Small intestine (tissue), 16 donors: ENCODE measurements at places on chromosomes 2 and 18. TPM values are rescaled to one million over a fixed set of nuclear protein-coding genes. Genes with fewer than 3 reads are reported as not detected.

DNA sequence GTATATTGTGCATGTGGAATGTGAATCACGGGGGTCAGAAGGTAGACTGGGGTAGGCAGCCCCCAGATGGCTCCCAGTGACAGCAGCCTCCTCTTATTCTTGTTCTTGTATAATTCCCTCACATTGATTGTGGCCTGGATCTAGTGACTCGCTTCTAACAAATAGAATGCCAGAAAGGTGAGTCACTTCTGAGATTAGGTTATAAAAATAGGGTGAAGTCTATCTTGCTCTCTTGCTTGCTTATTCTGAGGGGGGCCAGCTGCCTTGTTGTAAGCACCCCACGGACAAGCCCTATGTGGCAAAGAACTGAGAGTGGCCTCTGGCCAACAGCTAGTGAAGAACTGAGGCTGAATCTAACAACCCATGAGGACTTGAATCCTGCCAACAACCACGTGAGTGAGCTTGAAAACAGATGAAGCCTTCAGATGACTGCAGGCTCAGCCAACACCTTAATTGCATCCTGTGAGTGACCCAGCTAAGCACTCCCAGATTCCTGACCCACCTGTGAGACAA, 15.6 kb upstream of the RMND5A start:
- peaks cover 3% of the 10 kb centered on the region for H3K4me1 ChIP-seq
- H3K27ac ChIP-seq: peak overlapping the region; percentile 97
- no peaks in the 10 kb centered on the region for H3K27me3 ChIP-seq
- H3K4me3 ChIP-seq: no peak overlapping the region
- H3K36me3 ChIP-seq: no peaks in the 10 kb centered on the region
- DNase-seq: peak; percentile 95

- no peak for DNase-seq
- H3K27ac ChIP-seq: no peak overlapping the region
- no peaks in the 10 kb centered on the region for H3K27me3 ChIP-seq
These were observed 834.2 kb upstream of the GCFC2 start for GRCh38 chr2:76544901-76545300.

GRCh38 chr2:206614811-206615210, 27.5 kb upstream of the FAM237A start:
- no peak overlapping the region for H3K4me3 ChIP-seq
- H3K27me3 ChIP-seq: no peaks in the 10 kb centered on the region
- DNase-seq: no peak
- no peaks in the 10 kb centered on the region for H3K4me1 ChIP-seq
- no peaks in the 10 kb centered on the region for H3K36me3 ChIP-seq

- DNase-seq: no peak
- H3K4me1 ChIP-seq: no peaks in the 10 kb centered on the region
- no peak overlapping the region for H3K27ac ChIP-seq
- H3K27me3 ChIP-seq: no peaks in the 10 kb centered on the region
- H3K4me3 ChIP-seq: no peak overlapping the region
These were observed 562.1 kb upstream of the FANCL start for GRCh38 chr2:58803192-58803591.

DNA sequence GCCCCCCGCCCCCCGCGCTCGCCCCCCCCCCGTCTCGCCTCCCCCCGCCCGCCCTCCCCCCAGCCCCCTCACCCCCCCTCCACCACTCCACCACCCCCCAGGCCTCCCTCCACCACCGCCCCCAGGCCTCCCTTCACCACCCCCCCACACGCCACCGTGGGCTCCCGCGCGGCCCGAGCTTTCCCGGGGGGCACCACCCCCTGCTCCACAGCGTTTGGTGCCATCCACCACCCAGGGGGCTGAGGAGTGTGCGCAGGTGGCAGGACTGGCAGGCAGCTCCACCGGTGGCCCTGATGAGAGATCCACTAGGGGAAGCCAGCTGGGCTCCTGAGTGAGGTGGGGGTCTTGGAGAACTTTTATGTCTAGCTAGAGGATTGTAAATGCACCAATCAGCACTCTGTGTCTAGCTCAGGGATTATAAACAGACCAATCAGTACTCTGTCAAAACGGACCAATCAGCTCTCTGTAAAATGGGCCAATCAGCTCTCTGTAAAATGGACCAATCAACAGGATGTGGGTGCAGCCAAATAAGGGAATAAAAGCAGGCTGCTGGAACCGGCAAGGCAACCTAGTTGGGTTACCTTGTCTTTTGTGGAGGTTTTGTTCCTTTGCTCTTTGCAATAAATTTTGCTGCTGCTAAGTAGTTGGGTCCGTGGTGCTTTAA, 43.0 kb upstream of the ITSN2 start:
- H3K4me1 ChIP-seq: no peaks in the 10 kb centered on the region
- DNase-seq: no peak
- H3K27ac ChIP-seq: no peak overlapping the region

DNA sequence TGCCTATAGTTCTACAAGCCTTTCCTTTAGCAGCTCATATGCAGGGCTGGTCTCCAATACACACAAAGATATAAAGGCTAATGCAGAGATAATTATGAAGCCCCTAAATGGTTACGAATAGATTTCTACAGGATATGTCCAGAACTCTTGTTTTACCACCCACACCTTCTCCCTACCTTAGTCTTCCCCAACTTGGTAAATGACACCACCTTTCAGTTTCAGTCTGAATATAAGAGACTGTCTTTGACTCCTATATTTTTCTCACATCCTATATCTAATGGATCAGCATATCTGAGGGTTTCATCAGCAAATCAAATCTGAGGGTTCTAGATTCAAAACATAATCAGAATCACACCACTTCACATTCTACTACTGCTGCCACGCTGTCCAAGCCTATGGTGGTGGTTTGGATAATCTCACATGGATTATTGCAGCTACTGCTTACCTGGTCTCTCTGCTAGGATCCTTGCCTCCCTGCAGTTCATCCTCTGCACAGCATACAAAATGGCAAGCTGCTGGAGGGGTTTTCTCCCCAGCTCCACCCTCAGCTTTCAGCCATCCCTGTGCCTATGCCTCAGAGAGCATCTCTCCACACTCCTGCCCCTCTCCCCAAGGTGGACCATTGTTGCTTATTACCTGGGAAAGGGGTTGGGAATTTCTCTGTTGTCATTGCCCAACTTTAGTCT, 178.0 kb upstream of the SPOPL start:
- no peaks in the 10 kb centered on the region for H3K4me1 ChIP-seq
- no peak overlapping the region for H3K4me3 ChIP-seq
- H3K27ac ChIP-seq: no peak overlapping the region
- H3K36me3 ChIP-seq: no peaks in the 10 kb centered on the region

GRCh38 chr2:120993661-120994060, 258.0 kb downstream of the GLI2 start:
- peaks cover 1% of the 10 kb centered on the region for H3K27me3 ChIP-seq
- no peak overlapping the region for H3K27ac ChIP-seq
- H3K4me3 ChIP-seq: no peak overlapping the region
- DNase-seq: no peak
- H3K4me1 ChIP-seq: no peaks in the 10 kb centered on the region
- H3K36me3 ChIP-seq: no peaks in the 10 kb centered on the region

- DNase-seq: no peak
- H3K27me3 ChIP-seq: no peaks in the 10 kb centered on the region
- H3K4me1 ChIP-seq: no peaks in the 10 kb centered on the region
These were observed 539.3 kb downstream of the TNS1 start for GRCh38 chr2:217463402-217464075.

DNA sequence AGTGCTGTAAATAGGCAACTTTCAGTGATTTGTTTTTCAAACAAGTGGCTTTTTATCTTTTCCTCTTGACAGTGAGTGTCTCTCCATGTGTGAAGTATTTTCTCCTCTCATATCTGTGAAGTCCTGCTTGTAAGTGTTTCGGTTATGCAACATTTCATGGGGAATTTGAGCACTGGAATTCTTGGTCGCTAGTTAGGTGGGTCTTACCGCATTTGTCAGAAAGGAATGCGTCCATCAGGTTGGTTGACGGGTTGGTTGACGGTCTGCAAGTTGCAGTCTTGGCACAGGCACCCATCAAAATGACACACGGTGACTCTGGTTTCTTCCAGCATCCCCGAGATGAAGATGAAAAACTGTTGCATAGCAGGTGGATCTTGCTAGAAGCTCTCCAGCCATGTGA, 109.8 kb downstream of the AGAP1 start:
- no peaks in the 10 kb centered on the region for H3K4me1 ChIP-seq
- H3K27me3 ChIP-seq: no peaks in the 10 kb centered on the region
- DNase-seq: no peak
- no peaks in the 10 kb centered on the region for H3K36me3 ChIP-seq
- H3K4me3 ChIP-seq: no peak overlapping the region
- H3K27ac ChIP-seq: no peak overlapping the region

DNA sequence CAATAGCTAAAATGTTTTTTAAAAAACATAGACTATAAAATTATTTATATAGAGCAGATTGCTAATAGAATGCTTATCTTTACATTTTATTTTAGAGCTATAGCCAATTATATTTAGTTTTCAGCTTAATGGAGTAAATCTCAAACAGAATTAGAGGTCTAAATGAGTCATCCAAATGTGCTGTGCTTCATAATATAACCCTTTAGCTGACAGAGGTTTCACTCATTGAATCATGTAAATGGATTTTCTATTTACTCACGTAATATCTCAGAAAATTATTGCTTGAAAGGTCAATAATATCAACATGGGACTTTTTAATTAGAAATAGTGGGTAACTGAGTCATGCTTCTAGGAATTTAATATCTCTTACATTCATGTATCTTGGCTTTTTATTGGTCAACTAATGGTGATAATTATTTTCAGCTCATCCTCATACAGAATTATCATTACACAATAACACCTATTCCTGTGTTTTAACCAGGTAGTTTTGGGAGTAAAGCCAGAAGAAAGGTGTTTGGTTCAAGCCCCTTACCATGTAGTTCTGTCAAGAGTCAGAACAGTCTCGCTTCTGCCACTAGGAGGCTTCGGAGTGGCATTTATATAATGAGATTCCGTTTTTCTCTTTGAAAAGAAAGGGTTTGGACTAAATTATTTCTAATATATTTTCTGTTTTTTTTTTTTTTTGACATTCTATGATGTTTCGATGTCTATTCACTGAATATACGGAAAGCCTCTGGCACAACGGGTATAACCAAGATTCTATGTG, 217.6 kb downstream of the CDH7 start:
- no peak for DNase-seq
- H3K27me3 ChIP-seq: no peaks in the 10 kb centered on the region

DNA sequence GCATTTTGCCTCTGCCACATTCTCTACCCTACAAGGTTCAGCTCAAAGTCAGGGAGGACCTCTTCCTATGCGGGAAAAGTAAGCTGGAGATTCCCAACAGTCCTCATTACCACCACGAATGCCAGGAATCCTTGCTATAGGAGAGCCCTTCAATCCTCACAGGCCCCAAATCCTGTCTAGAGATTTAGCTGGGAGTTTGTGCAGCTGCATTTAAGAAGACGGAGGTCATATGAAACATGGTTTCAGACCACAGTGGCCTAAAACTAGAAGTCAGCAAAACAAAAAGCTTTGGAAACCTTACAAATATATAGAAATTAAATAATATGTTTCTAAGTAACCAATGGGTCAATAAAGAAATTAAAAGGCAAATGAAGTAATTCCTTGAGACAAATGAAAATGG, 415.3 kb upstream of the SETBP1 start:
- H3K36me3 ChIP-seq: no peaks in the 10 kb centered on the region
- H3K27ac ChIP-seq: no peak overlapping the region
- H3K4me1 ChIP-seq: no peaks in the 10 kb centered on the region
- no peak overlapping the region for H3K4me3 ChIP-seq
- no peaks in the 10 kb centered on the region for H3K27me3 ChIP-seq

DNA sequence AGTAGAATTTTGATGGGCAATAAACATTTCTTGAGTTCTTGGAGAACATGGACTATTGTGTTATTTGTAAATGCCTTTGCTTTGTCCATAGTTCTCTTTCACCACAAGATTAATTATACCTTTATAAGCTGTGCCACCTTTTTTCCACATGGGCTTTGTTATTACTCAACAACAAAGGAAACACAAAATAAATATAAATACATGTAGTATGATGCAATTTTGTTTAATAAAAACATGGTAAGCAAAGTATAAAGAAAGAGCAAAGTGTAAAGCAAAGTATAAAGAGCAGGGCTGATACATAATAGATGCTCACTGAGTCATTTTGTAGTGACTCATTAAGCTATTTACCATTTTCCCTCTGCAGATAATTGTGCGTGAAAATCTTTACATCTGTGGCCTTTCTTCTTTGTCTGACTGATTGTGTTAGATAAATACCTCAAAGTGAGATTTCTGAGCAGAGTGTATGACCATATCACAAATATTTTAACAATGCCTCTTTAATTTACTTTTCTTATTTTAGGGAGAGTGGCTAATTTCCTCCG, 80.9 kb downstream of the CERS6 start:
- no peak overlapping the region for H3K4me3 ChIP-seq
- no peak overlapping the region for H3K27ac ChIP-seq
- H3K36me3 ChIP-seq: no peaks in the 10 kb centered on the region

GRCh38 chr18:3683483-3683882, 233.5 kb downstream of the TGIF1 start:
- H3K4me3 ChIP-seq: no peak overlapping the region
- H3K4me1 ChIP-seq: no peaks in the 10 kb centered on the region
- H3K36me3 ChIP-seq: no peaks in the 10 kb centered on the region
- no peak overlapping the region for H3K27ac ChIP-seq

DNA sequence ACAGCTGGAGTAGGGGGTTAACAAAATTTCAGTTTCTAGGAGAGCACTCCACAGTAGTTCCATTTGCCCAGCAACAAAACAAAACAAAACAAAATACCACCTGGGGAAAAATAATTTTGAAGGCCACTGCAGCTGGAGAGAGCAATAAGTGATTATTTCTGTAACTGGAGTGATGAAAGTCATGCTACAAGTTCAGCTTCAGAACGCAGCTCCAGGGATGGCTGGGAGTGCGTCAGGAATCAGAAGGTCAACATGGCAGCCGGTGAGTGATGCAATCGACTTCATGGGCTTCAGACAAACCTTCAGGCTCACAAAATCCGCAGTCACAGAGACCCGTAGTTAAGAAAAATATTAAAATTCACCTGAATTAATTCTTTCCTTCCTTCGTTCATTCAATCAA, 41.0 kb downstream of the ABHD3 start:
- peaks cover 4% of the 10 kb centered on the region for H3K36me3 ChIP-seq
- no peak for DNase-seq
- H3K4me1 ChIP-seq: no peaks in the 10 kb centered on the region
- H3K27me3 ChIP-seq: no peaks in the 10 kb centered on the region

Gene KCNF1
- not detected for polyA plus RNA-seq

Gene SYT4
- not detected for polyA plus RNA-seq

Gene MYO5B
- polyA plus RNA-seq: 185 TPM

Gene RAD51AP2
- 0.03 TPM for polyA plus RNA-seq

Gene IL36G
- not detected for polyA plus RNA-seq

Gene REG3A
- polyA plus RNA-seq: 1.5 TPM

Gene CD226
- 1.6 TPM for polyA plus RNA-seq

Gene SCG2
- 4.0 TPM for polyA plus RNA-seq

Gene FAM110C
- 14.1 TPM for polyA plus RNA-seq
